ENCODE measurements at places on chromosomes 6 and 20. TPM values are rescaled to one million over a fixed set of nuclear protein-coding genes. Genes with fewer than 3 reads are reported as not detected.

TRIM31 gene
- 1.8 TPM for total RNA-seq

BTNL2 gene
- not detected for total RNA-seq

PHACTR1 gene
- total RNA-seq = 6.6 TPM

DNA sequence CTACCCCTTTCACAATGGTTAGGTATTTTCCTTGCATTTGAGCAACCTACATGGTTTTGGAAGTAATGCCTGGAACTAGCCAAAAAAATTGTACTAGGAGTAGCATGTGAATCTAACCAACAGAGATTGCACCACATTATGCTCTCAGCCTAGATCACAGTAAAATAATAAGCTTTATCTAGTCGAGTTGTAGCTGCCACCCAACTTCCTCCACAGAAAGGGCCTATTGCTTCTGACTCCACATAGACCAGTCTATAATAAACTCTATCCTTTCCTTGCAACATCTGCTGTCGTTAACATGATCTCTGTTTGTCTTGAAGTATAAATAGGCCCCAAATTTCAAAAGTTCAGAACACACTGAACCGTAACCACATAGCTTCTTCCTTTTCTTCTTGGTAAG, 375.5 kb downstream of the PKHD1 start:
- DNase-seq = no peak
- peaks cover 15% of the 10 kb centered on the region for H3K27me3 ChIP-seq
- H3K4me1 ChIP-seq = no peaks in the 10 kb centered on the region
- no peaks in the 10 kb centered on the region for H3K36me3 ChIP-seq

DNA sequence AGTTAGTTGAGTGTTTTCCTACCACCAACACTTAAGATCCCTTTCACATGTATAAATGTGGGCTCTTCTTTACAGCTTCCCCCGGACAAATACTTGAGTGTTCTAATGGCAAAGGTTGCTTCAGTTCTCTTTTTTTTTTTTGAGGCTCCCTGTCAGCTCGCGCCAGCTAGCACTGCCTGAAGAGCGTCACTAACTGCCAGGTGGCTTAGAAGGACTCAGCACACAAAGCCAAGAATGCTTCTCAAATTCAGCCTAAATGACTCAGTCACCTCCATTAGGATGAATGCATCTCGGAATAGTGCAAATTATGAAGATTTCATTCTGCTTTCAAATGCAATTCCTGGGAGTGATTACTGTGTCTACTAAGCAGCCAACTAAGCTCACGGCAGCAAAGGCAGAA, 150.7 kb upstream of the BTBD3 start:
- H3K4me1 ChIP-seq = peaks cover 13% of the 10 kb centered on the region
- no peak overlapping the region for H3K27ac ChIP-seq
- DNase-seq = no peak
